NCI-H1436 treated with DMSO at 0.1 percent for 48 hours (cell line): ENCODE measurements at places on chromosomes 7 and 10.

- no peak for DNase-seq
Observed at GRCh38 chr10:4541292-4541691, 284.7 kb upstream of the AKR1E2 start.

DNA sequence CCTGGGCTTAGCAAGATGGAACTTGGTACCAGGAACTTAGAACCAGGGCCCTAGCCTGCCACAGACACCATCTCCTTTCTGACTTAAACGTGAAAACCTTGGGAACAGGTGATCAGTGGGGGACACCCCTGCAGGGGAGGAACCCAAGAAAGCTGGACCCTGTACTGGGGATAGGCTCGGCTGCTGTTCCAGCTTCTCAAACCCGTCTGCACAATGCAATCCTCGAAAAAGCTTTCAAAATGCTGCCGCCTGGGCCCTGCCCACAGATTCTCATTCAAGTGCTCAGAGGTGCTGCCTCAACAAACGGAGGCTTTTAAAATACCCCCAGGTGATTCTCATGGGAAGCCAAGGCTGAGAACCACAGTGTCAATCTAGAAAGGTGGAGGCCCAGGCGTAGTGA, 169.7 kb downstream of the ARHGAP21 start:
- DNase-seq: no peak

- DNase-seq: no peak
Observed at GRCh38 chr10:108104551-108105156, 940.1 kb upstream of the SORCS1 start.

DNA sequence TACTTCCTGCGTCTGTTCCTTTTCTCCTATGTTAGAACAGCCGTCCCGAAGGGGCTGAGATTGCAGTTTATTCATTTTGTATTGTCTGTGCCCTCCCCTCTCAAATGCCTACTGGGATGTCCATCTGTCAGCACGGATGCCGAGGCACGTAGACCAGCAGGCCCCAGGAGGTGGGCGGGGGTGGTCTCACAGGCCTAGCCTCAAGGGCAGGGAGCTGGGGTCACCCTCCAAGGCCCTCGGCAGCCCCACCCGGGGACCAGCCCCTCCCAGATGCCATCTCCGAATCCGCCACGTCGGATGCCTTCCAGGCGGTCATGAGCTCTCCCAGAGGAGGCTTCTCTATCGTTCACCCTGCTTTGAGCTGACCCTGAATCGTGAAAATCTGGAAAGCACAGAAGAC, 59.7 kb downstream of the ELFN1 start:
- no peak for DNase-seq

- no peak for DNase-seq
Observed at GRCh38 chr7:108096996-108097395, 33.2 kb downstream of the LAMB4 start.

- DNase-seq: no peak
Observed at GRCh38 chr10:44424298-44424697, 39.4 kb upstream of the CXCL12 start.

- DNase-seq: no peak
Observed at GRCh38 chr7:5380350-5381070, 43.1 kb downstream of the TNRC18 start.

- DNase-seq: no peak
Observed at GRCh38 chr10:22701132-22701826, 13.1 kb downstream of the PIP4K2A start.

GRCh38 chr10:52454491-52454890, 140.4 kb downstream of the DKK1 start:
- DNase-seq: no peak

- no peak for DNase-seq
Observed at GRCh38 chr10:98373260-98374040, 41.5 kb downstream of the PYROXD2 start.

- no peak for DNase-seq
Observed at GRCh38 chr7:76011442-76011861, 17.1 kb upstream of the TMEM120A start.

- no peak for DNase-seq
Observed at GRCh38 chr7:69002416-69002815, 595.9 kb upstream of the AUTS2 start.

- no peak for DNase-seq
Observed at GRCh38 chr10:34024282-34024681, 689.8 kb upstream of the NRP1 start.

DNA sequence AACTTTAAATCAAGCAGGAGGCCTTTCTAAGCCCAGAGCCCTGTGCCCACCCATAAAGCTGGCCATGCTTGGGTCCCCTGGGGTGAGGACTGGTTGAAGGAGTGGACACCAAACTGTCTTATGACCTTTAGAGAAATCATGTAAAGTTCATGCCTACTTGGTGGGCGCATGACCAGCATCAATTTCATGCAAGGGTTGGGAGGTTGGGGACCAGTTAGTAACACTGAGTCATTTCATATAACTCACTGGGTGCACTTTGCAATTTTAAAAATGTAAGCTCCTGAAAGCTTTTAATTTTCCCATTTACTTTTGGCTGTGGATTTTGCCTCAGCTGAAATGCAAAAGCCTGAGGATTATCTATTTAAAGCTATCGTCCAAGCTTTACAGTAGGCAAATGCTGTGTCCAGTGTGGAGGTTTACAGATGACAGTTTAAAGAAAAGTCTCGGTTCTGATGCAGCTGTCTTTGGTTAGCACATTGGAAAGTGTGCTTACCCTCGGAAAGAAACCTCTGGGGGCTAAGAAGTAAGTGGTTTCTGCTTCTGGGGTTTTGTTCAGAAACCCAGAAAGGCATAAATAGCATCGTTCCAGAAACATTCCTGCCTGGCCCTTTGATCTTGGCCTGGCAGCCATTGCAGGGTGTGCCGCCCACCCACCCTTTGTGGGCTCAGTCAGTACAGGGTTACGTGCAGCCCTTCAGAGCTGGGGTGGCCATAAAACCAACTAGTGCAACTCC, 48.8 kb upstream of the CHST15 start:
- DNase-seq: no peak

GRCh38 chr7:3439333-3440030, 138.4 kb downstream of the SDK1 start:
- DNase-seq: no peak

- DNase-seq: no peak
Observed at GRCh38 chr10:47383261-47384147, 589 bp downstream of the ZNF488 start.

DNA sequence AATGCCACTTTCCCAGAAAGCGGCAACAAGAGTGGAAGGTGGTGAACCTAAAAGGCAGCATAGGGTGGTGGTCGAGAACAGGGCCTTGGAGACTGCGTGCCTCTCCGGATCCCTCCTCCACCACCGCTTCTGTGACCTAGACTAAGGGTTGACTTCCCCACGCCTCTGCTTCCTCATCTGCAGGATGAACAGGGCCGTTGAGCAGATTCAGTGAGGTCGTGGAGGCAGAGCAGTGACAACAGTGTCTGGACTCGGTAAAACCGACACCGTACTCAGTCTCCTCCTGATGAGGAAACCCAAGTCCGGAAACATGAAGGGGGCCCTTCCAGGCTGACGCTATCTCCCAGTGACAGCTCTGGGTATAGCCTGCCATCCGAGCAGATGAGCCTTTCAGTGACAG, 162.6 kb downstream of the CELF2 start:
- no peak for DNase-seq

GRCh38 chr7:116210345-116211005, at the start of gene TES:
Gene TES, plus strand, starts transcription at chr7:116210539. Its CDS starts 169 bp downstream, at chr7:116210708.
- DNase-seq: peak; percentile 9

- DNase-seq: no peak
Observed at GRCh38 chr7:157462419-157462771, 125.6 kb downstream of the DNAJB6 start.

- no peak for DNase-seq
Observed at GRCh38 chr7:150356265-150356897, 12.2 kb upstream of the REPIN1 start.

DNA sequence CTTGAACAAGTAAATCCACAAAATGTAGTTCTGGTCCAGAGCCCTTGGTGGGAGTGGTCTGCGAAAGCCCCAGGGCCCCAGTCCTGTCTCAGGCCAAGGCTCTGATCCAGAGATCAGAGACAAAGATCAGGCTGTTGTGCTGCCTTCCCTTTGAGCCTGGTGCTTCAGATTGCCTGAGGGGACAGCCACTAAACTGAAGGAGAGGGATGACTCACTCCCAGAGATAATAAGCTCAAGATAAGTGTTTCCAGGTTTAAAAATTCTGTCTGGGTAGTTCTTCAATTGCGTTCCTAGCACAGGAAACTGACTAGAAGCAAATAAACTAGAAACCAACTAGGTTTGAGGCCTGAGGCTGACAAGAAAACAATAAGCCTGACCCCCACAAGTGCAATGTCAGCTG, 190.2 kb downstream of the RAMP3 start:
- no peak for DNase-seq

DNA sequence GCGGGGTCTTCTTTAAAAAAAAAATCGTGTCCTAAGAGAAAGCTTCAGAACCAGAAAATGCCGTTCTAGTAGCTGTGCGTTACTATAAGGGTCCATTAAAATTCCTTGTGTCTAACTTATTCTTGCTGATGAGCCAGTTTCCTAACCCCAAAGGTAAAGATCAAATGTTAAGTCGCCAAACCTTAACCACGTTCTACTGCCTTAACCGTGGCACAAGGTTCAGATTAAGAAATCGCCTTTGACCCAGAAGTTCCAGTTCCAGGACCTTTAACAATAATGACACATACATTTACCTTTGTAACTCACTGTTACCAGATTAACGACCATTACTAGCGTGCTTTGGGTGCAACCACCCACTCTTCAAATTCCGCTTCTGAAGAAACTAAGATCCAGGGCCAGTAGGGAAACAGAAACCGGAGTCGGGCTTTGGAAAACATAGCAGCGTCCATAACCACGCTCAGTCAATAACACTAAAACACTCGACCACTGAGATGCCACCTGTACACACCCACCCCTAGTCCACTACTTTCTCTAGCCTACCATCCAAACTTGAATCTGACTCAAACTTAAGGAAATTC, 620 bp downstream of the BET1 start:
- DNase-seq: no peak

DNA sequence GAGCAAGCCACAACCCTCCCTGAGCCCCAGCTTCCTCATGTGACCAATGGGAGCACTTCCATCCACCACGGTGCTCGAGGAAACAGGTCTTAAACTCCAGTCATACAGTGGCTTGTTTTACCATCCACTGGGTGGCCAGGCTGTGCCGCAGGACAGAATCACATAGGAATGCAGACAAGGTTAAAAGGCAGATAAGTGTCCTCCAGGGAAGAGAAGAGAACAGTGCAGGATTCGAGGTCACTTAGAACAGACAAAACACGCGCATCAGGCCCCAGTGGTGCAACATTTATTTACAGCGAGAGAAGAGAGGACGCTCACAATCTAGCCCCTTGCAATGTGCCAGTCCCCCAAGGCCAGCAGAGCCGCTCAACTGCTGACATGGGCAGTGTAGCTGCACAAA, 92.8 kb downstream of the TMEM130 start:
- DNase-seq: no peak

- DNase-seq: no peak
Observed at GRCh38 chr7:46576950-46577349, 655.9 kb upstream of the IGFBP3 start.

DNA sequence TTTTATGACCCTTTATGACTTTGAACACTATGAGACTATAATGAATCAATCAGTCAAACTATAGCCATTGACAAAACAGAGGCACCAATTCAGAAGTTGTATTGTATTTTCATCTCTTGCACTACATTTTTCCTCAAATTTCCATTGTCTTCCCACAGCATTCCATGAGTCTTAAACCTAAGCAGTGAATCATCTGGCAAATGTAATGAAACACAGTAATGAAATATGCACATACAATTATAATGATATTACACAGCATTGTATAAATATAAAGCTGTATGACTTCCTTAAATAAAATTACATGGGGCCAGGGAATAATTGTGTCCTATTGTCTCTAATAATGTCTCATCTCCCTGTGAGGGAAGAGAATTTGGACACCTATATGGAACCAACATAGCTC, 45.0 kb downstream of the VWDE start:
- DNase-seq: no peak

DNA sequence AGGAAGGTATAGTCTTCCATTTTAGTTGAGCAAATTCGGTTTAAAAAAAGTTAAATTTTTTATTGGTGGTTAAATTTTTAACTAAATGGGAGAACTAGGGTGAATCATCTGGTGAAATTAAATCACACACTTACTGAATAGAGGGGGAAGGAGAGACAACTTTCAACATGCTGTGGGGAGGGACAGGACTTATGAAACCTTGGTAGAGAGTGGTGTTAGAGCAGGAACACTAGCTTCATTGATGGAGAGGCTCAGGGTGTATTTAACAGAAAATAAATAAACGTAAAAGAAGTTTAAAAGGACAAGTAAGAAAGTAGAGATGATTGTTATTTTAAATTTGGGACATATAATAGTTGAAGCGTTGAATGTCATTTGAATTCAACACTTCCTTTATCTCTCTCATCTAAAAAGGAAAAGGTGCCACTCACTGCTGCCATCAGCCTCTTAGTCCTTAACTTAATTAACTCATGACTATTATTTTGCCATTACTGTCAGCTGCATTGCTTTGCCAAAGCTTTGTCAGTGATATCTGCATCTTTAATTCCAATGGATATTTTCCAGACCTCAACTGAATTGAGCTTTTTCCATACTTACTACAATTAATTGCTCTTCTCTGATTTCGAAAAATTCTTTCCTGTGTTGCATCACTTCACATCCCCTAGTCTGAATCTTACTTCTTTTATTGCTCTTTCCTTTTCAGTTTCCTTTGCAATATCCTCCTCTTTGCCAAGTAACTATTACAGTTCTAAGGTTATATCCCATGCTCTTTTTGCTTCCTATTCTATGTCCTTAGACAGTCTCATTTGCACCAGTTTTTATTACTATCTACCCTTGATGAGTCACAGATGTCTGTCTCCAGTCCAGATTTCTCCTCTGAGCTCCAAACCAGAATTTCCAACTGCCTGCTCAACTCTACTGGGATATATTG, 71.7 kb downstream of the GNAT3 start:
- no peak for DNase-seq

DNA sequence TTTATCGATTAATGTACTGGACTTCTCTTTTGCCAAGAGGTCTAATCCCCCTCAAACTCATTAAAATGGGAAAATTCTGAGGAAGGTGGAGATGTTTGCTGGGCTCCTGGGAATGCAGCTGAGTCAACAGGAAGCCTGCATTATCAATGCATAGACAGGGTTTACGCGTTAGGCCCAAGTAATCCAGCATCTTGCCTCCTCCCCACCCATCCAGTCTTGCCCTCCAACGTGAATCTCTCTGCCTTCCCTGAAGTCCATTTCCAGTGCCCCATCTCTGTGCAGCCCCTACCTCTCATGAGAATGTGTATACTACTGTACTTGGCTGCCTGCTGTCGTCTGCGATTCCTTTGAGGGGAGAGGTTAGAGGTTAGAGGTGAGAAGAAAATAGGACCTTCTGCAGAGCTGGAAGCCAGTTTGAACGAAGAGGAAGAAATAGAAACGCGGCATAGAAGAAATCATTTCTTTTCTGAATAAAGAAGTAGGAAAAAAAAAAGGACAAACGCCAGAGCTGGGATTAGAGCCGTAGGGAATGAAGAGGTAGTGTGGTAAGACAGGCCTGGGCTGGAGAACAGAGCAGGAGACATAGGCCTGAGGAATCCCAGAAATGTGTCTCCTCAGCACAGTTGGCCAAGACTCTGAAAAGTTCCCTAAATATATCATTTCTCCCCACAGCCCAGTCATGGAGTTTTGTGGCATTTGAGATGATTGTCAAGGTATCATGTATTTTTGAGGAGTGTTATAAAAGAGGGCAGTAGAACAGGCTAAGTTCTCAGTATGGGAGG, 75.6 kb downstream of the MYOF start:
- no peak for DNase-seq
